T-helper 22 cell (primary cell): ENCODE measurements at places on chromosomes 7 and 10.

DNA sequence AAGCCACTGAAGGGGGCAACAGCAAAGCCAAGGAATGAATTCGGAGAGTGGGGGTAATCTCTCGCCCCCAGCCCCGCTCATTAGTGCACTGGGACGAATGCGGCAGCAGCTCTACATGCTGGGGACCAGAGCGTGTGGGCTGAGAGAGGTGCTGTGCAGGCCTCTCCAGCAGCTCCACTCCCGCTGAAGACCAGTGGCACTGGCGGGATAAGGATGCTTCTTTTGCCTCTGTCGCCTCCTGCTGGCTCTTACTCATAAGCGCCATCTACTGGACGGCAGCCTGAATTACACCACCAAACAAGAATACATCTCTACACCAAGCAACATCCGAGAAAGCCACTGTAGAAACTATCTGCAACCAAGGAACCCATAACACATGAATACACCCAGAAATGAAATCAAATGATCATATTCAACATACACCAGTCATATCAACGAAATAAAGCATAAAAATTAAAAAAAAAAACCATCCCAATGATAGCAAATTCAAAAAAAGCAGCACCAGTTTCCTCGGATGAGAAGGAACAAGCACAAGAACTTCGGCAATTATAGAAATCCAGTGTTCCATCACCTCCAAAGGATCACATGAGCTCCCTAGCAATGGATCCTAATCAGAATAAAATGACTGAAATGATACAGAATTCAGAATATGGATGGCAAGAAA is 79.0 kb upstream of the TMEM168 start:
- peak; percentile 5 for DNase-seq

GRCh38 chr10:4361581-4361980 is 464.4 kb upstream of the AKR1E2 start:
- DNase-seq = no peak

DNA sequence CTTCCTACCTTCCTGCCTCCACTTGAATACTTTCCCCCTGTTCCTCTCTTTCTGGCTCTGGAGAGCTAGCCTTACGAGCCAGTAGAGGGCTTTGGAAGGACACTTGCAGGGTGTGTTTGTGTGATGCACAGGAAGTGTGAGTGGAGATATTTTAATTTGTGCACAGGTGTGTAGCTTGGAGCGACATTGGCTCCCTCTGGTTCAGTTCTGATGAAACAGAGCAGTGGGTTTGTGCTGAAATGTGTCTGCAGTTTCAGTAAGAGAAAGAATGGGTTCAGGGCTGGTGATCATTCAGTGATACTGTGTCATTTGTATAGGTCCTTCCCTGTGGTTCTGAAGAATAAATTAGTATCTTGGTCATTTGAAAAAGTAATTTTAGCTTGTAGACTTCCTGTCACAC is 86.9 kb downstream of the SND1 start:
- no peak for DNase-seq

- no peak for DNase-seq
These were observed 15.7 kb downstream of the PLEKHS1 start for GRCh38 chr10:113767222-113767621.

- no peak for DNase-seq
These were observed 470.8 kb downstream of the INHBA start for GRCh38 chr7:41232086-41232485.

- DNase-seq = no peak
These were observed 15.2 kb downstream of the GRK5 start for GRCh38 chr10:119222537-119222936.

GRCh38 chr7:34064519-34065158 is 159.3 kb downstream of the BMPER start:
- DNase-seq = no peak

- DNase-seq = no peak
These were observed 48.6 kb downstream of the GDI2 start for GRCh38 chr10:5764422-5765297.

- no peak for DNase-seq
These were observed 124.1 kb upstream of the HPS1 start for GRCh38 chr10:98570834-98571233.

GRCh38 chr10:44828508-44829142 is 82.5 kb upstream of the TMEM72 start:
- no peak for DNase-seq

DNA sequence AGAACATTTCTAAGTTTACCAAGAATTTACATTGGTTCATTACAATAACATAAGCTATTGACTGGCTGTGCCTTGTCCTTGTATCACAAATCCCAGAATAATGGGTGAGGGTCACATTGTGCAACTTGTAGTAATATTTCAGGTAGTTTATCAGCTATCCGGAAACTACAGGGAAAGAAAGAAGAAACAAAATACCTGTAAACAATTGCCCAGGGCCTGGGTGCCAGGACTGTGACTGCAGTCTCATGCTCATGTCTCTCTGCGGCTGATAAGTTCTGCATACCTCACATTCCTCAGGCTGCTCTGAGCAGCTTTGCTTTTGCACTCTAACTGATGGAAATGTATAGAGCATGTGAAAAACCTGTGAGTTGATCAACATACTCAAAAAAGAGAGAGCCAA is 131.8 kb upstream of the TRIM24 start:
- DNase-seq = no peak

DNA sequence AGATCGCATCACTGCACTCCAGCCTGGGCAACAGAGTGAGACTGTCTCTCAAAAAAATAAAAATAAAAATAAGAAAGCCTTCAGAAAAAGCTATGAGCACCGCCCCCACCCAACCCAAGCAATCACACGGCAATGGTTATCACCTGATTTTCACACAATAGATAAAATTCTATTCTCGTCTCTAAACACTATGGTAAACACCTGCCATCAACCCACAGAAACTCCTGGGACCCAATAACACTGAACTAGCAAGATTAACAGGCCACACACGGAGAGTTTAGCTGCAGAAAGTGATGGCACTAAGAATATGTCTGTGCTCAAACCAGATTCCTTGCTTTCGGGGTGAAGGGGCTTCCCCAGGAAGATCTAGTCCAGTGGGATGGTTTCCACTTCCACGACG is 173.8 kb downstream of the DIP2C start:
- DNase-seq = no peak

DNA sequence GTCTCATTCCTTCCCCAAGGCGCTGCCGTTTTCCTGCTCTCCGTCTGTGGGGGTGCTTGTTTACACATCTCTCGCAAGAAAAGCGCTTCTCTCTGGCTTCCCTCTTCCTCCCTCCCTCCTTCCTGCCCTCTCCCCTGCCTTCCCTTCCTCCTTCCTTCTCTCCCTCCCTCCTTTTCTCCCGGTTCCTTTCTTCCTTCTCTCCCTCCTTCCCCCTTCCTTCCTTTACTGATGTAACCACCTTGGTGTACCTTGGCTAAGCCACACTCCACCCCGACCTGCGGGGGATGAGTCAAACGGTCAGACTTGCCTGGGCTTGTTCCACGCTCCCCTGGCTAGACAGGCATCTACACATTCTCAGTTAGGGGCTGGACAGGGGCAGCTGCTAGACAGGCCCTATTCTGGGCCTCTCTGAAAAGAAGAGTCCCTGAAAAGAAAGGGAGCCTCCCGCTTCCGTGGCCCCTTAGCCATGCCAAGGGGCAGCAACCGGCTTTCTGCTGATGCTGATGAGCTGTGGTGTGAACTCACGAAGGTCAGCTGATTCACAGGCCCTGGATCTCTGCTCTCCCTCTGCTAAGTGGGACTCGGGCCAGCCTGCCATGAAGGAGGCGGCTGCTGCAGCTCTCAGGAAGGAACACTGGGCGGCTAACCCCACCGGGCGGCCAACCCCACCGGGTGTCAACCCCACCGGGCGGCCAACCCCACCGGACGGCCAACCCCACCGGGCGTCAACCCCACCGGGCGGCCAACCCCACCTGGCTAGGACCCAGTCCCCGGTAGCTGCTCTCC is 216.8 kb downstream of the TCERG1L start:
- no peak for DNase-seq

DNA sequence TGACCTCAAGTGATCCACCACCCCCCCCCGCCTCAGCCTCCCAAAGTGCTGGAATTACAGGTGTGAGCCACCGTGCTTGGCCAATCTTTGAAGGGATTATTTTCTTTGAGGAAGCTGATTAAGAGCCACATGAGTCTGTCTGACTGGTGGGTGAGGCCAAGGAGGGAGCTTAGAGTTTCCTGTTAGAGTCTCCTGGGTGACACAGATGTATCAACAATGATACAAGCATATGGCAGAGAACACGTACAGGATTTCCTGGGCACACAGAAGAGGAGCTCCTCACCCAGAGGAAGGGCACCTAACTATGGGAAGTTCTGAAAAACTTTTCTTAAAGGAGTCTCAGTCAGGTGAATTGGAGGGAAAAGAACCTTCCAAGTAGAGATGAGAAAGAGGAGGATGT is 69.4 kb downstream of the GOLGA7B start:
- DNase-seq = no peak

- no peak for DNase-seq
These were observed 95.4 kb downstream of the TRIL start for GRCh38 chr7:28862595-28863272.
